Cardiac muscle cell (in vitro differentiated cells and primary cell): ENCODE measurements at places on chromosomes 4 and X.

DNA sequence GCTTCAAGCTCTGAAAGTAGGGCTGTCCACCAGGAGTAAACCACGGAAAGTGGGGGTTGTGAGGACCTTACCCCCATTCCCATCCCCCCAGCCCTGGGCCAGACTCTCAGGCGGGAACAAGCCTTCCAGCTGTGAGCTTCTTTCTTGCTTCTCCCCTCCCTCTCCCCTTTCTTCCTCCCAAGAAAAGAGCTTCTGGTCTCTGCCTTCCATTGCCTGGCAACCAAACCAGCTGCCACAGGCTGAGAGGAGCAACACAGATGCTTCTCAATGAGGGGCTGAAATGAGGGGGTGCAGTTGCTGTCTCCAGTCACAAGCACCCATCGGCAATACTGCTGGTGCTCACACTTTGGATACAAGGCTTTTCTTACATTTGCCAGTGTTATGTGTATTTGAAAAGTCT, 72.5 kb downstream of the SLC16A2 start:
- DNase-seq = no peak
- no peaks in the 10 kb centered on the region for H3K36me3 ChIP-seq
- H3K4me1 ChIP-seq = no peaks in the 10 kb centered on the region
- H3K27me3 ChIP-seq = no peaks in the 10 kb centered on the region
- no peak overlapping the region for H3K4me3 ChIP-seq
- H3K27ac ChIP-seq = no peak overlapping the region

DNA sequence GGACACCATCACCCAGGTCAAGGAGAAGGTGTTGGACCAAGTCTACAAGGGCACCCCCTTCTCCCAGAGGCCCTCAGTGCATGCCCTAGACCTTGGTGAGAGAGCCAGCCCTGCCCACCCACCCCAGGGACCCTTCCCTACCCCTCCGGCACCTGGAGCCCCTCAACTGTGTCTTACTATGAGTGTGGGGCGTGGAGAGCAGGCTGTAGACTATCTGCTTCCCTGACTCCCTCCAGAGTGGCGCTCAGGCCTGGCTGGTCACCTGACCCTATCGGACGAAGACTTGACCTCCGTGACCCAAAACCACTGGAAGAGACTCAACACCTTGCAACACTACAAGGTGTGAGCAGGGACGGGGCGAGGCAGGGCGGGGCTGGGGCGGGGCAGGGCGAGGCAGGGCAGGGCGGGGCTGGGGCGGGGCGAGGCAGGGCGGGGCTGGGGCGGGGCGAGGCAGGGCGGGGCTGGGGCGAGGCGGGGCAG, 4.7 kb upstream of the SRPK3 start:
- no peak for DNase-seq
- H3K36me3 ChIP-seq = no peaks in the 10 kb centered on the region
- no peak overlapping the region for H3K27ac ChIP-seq
- H3K27me3 ChIP-seq = no peaks in the 10 kb centered on the region
- no peaks in the 10 kb centered on the region for H3K4me1 ChIP-seq

DNA sequence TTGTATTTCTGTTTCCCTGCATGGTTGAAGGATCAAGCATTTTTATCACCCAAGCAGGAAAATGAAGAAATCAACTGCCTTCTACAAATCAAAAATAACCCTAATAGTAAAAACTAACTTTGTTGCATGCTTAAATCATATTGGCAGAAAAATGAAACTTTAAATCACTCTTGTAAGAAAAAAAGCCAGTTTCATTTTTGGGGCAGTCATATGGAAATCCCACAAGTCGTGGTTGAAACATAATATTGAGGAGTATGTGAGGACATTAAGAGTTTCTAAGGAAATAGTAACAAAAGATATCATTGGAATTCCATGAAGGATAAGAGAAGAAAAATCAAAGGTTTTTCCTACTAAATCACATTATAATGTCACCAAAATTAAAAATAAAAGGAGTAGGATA, 8.4 kb downstream of the TEC start:
- peaks cover 7% of the 10 kb centered on the region for H3K4me1 ChIP-seq
- no peaks in the 10 kb centered on the region for H3K36me3 ChIP-seq
- no peak overlapping the region for H3K27ac ChIP-seq
- H3K4me3 ChIP-seq = no peak overlapping the region
- no peak for DNase-seq
- no peaks in the 10 kb centered on the region for H3K27me3 ChIP-seq

DNA sequence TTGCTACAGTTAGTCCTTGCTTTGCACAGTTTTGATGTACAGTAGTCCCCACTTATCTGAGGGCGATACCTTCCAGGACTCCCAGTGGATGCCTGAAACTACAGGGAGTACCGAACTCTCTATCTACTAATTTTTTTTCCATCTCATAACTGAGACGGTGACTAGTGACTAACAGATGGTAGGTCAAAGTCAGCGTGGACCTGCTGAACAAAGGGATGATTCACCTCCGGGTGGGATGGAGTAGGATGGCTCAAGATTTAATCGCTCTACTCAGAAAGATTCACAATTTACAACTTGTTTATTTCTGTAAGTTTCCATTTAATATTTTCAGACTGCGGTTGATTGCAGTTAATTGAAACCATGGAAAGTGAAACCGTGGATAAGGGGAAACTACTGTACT, 655.8 kb downstream of the ZNF674 start:
- no peaks in the 10 kb centered on the region for H3K4me1 ChIP-seq
- DNase-seq = no peak
- H3K27ac ChIP-seq = no peak overlapping the region
- no peak overlapping the region for H3K4me3 ChIP-seq

DNA sequence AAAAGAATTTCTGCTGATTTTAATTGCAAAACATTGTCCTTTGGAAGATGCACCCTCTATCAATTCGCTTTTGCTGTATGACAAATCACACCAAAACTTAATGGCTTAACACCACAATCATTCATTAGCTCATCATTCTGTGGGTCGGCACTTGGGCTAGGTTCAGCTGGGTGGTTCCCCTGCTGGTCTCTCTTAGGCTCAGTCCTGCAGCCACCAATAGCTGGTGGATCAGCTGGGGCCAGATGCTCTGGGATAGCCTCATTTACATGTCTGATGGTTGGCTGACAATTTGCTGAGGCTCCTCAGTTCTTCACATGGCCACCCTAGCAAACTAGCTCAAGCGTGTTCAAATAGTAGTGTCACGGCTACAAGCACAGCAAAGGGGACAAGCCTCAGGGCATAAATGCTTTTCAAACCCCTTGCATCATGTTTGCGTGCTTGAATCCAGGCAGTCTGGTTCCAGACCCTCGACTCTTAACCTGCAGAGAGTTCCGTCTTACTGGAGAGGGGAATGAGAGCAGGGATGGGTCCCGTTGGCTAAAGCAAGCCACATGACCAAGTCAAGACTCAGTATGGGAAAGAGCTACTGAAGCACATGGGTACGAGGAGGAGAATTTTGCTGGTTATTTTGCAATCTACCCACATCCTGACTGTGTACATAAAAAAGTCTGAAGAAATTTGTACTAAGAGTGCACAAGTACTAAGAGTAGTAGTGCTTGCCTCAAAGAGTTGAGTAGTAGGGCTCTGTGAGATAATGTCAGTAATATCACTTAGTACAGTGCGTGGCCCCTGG, 7.5 kb upstream of the ACSL1 start:
- H3K27ac ChIP-seq = no peak overlapping the region
- H3K27me3 ChIP-seq = peaks cover 3% of the 10 kb centered on the region
- DNase-seq = no peak

- no peaks in the 10 kb centered on the region for H3K4me1 ChIP-seq
- H3K4me3 ChIP-seq = no peak overlapping the region
- H3K27me3 ChIP-seq = no peaks in the 10 kb centered on the region
- no peak for DNase-seq
- no peak overlapping the region for H3K27ac ChIP-seq
Observed at GRCh38 chr4:2834001-2834921, 9.4 kb upstream of the ADD1 start.

DNA sequence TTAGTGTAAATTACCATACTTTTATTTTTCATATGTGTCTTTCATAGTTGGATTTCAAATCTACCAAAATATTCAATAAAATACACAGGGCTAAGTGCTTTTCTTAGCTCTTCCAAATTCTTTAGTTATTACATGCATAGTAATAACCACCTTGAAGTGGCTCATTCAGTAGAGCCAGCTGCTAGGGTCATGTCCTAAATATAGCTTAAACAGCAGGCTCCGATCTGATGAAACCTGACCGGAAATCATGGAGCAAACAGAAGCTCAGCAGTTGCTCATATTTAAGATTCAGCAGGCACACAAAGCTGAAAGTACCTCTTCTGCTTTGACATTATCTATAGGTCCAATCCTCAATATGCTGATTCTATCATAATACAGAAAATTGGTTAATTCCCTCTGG, 1470.4 kb downstream of the ADGRL3 start:
- H3K27me3 ChIP-seq = no peaks in the 10 kb centered on the region
- no peaks in the 10 kb centered on the region for H3K36me3 ChIP-seq
- H3K27ac ChIP-seq = no peak overlapping the region
- H3K4me1 ChIP-seq = peaks cover 11% of the 10 kb centered on the region
- no peak overlapping the region for H3K4me3 ChIP-seq

DNA sequence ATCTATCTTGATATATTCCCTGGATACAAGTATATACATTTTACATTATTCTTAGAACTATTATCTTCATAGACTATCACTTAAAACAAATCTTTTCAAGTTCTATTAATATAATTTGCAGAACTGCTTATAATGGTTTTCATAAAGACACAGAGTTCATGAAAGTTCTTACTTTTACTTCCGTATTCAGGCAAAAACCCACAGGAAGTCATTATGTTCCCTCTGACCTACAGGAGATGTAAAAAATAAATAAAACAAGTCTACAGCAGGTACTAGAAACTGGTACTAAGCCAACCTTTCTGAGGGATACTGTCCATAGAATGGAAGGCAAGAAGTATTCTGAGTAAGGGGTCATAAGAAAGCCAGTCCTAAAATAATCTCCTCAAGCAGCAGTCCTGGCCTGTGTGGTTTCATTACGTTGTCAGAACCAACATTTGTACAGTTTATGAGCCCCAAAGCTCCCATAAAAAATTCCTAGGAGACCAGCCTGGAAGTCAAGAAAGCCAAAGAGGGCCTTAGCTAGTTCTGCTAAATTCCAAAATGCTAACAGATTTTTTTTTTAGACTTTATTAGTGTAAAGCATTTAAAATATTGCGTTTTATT, 68.6 kb downstream of the CAMK2D start:
- peaks cover 10% of the 10 kb centered on the region for H3K4me1 ChIP-seq
- H3K36me3 ChIP-seq = no peaks in the 10 kb centered on the region
- no peak overlapping the region for H3K27ac ChIP-seq
- H3K4me3 ChIP-seq = no peak overlapping the region
- no peak for DNase-seq

DNA sequence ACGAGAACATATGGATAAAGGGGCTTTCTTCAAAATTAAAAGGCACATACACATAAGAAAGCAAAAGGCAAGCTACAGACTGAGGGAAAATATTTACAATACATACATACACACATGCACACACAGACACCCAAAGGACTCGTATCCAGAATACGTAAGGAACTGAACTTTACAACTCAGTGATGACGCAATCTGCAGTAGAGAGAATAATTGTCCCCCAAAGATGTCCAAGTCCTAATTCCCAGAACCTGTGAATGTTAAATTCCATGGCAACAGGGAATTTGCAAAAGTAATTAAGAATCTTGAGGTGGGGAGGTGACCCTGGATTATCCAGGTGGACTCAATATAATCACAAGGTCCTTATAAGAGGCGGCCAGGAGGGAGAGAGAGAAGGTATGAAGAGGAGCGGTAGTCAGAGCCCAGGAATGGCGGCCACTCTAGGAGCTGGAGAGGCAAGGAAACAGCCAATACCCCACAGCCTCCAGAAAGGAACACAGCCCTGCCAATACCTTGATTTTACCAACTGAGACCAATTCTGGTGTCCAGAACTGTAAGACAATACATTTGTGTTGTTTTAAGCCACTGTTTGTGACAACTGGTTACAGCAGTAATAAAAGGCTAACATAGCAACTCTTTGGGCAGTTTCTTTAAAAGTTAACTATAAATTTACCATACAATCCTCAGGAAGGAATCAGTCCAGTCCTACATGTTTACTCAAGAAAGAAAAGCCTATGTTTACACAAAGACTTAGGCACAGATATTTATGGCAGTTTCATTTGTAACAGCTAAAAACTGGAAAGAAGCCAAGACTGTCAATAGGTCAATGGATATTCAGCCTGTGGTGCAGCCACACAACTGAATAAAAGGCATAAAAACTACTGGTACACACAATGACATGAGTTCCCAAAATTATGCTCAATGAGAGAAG, 27.3 kb upstream of the STS start:
- no peak overlapping the region for H3K27ac ChIP-seq
- DNase-seq = no peak
- no peaks in the 10 kb centered on the region for H3K36me3 ChIP-seq

GRCh38 chr4:114265342-114265741, 285.9 kb upstream of the ARSJ start:
- no peak overlapping the region for H3K27ac ChIP-seq
- no peaks in the 10 kb centered on the region for H3K27me3 ChIP-seq
- DNase-seq = no peak

DNA sequence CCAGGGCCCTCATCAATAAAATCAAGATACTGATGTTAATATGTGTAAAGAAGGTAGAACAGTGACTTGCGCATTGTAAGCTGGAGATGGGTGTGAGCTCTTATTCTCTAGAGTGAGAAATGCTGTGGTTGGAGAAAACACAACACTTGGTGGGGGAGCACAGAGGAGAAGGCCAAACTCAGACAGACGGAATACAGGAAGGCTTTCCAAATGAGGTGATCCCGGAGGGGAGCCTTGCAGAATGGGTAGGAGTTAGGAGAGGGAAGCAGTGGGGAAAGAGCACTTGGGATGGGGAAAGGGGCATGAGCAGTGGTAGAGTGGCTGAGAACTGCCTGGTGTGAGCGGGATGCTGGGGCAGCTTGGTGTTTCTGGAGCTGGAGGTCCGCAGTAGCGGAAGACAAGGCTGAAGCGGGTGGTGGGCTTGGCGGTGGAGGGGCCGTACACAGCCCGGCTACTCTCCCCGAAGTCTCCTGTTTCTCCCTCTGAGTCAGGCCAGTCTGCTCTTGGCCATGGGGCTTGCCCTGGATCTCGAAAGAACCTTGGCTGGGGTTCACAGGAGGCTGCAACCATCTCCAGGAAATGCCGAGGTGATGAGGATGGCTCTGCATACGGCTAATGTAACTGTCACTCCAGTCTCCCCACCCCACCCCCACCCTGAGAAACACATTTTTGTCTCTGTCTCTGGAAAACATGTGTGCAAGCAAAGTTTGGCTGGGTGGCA, 11.3 kb upstream of the PLAC1 start:
- DNase-seq = no peak
- no peak overlapping the region for H3K27ac ChIP-seq
- H3K27me3 ChIP-seq = no peaks in the 10 kb centered on the region
- no peaks in the 10 kb centered on the region for H3K36me3 ChIP-seq

DNA sequence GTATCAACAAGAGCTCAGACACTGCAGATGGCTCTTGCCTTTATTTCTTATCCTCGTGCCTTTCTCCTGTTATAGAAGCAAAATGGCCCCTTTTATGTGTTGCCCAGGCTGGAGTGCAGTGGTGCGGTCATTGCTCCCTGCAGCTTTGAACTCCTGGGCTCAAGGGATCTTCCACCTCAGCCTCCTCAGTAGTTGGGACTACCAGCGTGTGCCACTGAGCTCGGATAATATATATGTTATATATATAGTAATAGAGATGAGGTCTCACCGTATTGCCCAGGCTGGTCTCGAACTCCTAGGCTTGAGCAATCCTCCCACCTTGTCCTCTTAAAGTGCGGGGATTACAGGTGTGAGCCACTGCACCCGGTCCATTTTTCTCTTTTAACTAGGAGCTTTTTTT, 79.7 kb downstream of the TMEM131L start:
- H3K4me1 ChIP-seq = no peaks in the 10 kb centered on the region
- no peak overlapping the region for H3K4me3 ChIP-seq
- no peak for DNase-seq

- no peak overlapping the region for H3K4me3 ChIP-seq
- H3K36me3 ChIP-seq = no peaks in the 10 kb centered on the region
- H3K4me1 ChIP-seq = no peaks in the 10 kb centered on the region
- DNase-seq = peak; percentile 59
- H3K27ac ChIP-seq = no peak overlapping the region
Observed at GRCh38 chr4:149961876-149962597, 116.2 kb upstream of the DCLK2 start.
